Activated CD8-positive, alpha-beta memory T cell treated with anti-CD3 and anti-CD28 coated beads, Interleukin-2, amount 50 U/mL, for 4 hours (primary cell): ENCODE measurements at places on chromosomes 13 and 19.

- DNase-seq: no peak
Observed at GRCh38 chr19:48552406-48553322, 692 bp downstream of the SULT2B1 start.

DNA sequence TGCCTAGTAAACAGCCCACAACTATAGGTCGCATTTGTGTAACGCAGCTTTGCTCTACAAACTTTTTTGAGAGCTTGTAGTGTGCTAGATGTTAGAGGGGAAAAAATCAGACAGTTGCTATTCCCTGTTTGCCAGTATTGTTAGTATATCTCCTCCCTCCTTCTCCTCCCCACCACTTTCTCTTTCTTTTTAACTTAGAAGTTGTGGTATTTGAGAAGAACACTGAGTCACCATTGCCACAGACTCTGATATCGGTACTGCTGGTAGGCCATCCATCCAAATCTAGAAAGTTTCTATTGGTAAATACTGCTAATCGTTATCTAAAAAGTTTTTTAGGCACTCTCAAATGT is 666 bp downstream of the POMP start:
- DNase-seq: no peak

- no peak for DNase-seq
Observed at GRCh38 chr13:98575009-98575903, 1.7 kb downstream of the STK24 start.

DNA sequence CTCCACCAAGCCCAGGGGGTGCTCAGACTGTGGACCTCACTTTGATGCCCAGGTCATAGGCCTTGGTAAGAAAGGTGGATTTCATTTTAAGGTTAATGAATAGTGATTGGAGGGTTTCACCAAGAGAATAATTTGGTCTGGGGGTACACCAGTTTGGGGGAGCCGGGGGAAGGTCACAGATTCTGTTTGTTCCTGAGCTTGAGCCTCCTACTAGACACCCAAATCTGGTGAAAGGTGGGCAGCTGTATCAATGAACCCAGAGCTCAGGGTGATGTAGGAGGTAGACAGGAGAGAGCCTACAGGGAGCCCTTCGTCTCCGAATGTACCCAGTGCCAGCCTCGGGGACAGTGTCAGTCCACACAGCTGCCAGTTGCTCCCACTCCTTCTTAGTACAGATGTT is 63.7 kb upstream of the ATP12A start:
- no peak for DNase-seq

DNA sequence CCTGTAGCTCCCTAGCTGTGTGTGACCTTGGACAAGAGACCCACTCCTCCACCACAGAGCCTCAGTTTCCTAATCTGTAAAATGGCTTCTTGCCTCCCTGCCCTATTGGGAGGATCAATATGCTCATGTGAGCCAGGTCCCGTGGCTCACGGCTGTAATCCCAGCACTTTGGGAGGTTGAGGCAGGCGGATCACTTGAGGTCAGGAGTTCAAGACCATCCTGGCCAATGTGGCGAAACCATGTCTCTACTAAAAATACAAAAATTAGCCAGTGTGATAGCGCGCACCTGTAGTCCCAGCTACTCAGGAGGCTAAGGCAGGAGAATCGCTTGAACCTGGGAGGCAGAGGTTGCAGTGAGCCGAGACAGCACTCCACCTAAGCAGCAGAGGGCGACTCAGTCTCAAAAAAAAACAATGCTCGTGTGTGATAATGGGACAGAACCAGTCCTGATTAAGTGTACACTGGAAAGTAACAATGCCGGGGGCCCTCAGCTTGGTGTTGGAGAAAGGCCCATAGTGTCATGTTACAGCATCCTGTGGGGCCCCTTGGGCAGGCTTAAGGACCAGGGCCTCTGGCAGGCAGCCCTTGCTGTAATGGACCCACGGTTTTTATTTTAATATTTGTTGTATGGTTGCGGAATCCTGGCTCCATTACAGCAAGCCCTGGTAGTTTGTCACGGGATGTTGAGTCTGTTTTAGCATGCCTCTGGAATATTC is 6.8 kb downstream of the RPS11 start:
- no peak for DNase-seq

DNA sequence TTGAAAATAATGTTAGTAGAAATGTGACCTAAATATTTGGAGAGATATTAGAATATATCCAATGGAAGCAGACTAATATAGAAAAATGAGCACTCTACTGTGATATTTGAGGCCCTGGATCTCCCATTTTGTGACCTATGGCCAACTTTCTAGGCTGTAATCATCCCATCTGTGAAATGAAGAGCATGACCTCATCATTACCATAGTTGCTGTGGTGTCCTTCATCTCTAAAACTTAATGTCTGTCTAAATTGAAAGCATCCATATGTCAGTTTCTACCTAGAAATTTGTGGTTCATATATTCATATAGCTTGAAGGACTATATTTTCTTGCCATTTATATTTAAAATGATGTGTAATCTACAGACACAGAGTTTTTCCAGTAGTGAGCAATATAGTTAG is 41.6 kb downstream of the PAN3 start:
- no peak for DNase-seq

GRCh38 chr13:86109107-86109506 is 309.9 kb upstream of the SLITRK6 start:
- no peak for DNase-seq

DNA sequence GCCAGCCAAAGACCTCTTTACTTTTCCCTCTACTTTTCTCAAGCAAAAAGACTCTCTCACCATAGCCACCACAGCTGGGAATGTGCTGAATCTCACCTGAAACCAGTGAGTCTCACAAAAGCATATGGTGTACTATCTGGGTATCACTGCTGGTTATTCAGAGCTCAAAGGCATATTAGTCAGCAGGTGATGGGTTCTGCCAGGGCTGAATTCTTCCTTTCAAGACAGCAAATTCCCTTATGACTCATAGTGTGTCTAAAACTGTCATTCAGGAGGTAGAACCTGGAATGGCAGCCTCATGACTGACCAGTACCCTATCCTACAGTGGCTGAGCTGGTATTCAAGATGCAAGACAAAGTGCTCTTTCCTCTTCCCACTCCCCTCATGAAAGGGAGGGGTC is 2859.1 kb downstream of the PCDH9 start:
- DNase-seq: no peak

DNA sequence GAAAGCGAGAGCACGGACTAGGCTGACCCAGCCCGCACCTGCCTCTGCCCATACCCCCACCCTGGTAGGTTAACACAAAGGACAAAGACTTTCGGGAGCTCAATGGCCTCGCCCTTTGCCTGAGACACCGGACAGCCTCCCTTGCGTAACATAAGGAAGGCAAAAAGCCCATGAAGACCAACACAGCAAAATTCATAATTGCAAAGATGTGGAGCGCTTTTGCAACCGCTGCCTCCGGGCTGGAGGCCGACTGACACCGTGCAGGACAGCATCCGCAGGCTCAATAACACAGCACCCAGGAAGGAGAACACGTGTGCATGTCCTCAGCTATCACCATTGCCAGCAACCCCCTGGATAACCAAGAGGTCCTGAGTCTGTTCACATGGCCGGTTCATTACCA is 15.4 kb downstream of the LILRA1 start:
- DNase-seq: no peak

DNA sequence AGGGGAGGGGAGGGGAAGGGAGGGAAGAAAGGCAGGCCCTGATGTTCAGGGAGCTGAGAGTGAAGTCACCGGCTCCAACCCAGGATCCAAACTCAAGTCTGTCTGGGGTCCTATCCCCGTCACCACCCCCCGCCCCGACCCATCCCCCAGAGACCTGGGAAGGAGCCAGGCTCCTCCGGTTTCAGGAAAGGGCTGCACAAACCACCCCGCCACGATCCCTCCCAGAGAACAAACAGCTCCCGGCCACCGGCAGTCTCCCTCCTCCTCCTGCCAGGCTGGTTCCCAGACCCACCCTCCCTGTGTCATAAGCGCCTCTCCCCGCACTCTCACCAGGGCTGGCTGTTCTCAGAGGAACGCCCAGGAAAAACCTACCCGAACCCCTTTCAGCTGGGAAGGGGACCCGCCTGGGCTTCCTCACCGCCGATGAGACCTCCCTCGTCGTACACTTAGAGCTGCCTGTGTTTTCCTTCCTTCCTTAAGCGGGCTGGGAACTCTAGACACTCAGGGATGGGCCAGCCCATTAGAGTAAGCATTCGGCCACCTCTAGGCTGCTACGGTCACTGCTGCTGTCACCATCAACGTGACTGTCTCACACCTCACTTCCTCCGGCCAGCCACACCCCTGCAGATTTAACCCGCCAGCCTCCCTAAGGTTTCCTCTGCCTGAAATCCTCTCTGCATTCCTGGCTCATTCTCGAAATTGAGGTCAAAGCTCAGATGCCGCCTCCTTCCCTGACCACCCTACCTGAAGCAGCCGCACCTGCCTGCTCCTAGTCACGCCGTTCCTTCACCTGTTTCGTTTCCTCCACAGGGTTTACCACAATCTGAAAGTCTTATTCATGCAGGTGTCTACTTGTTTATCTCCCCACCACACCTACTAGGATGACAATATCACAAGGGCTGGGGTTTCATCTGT is 6.3 kb upstream of the RDH13 start:
- DNase-seq: no peak

DNA sequence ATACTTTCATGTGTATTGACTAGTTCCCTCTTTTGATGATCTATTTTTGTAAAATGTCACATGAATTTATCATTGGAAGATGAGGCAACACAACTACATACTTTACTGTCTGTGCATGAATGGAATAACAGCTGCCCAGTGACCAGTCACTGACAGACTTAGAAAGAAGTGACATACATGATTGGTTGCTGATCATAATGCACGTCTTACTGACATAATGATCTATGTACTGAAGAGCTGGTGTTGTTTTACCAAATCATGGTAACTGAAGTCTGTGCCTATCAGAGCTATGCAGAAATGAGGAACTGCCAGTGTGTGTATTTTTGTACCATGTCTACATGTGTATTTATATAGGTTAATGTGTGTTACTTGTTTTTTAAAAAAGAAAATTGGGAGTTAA is 26.5 kb downstream of the GPR18 start:
- DNase-seq: no peak

GRCh38 chr13:49528161-49528560 is 32.4 kb downstream of the PHF11 start:
- DNase-seq: no peak

- DNase-seq: no peak
Observed at GRCh38 chr13:103883698-103884097, 817.5 kb upstream of the SLC10A2 start.

DNA sequence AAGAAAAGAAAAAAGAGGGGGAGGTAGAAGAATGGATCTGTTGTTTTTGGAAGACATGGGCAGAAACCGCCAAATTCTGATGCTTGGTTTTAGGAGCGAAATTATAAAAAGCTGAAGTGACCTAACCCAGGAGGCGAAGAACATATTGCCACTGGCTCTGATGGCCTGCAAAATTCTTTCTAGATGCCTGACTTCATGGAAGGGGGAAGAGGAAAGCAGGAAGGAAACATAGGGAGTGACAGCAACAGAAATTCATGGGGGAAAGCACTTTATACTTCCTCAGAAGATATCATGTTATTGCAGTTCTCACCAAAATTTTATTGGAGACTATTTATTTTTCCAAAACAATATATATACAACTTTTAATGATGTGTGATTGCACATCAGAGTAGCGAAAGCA is 213.5 kb downstream of the DLEU7 start:
- DNase-seq: no peak

GRCh38 chr19:30936276-30936675 is 413.0 kb downstream of the TSHZ3 start:
- DNase-seq: no peak

DNA sequence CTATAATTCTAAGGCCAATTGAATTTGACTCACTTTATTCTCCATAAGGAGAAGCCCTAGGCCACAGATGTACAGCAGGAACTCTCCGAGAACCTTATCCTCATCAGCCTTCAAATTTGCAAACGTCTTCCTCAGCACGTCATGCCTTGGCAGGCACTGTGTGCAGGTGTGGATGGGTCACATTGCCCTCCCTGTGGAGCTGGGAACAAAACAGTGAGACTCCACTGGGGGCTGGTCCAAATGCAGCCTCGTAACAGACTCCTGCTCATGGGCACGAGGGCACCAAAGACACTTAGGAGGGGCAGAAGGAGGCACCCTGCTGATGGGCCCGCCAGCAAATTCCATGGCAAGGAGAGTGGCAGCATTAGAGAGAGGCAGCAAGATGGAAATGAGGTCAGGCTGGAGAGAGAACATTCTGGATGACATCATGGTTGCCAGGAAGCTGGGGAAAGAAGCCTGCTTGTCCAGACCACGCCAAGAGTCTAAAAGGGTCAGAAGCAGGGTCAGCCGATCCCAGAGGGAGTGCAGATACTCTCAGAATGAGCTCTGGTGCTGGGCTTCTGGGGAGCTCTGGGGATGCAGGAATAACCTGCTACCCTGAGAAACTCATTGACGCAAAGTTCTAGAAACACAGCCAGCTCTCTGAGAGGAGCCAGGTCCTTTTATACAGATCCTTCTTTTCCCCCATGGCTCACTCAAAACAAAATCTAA is 242.2 kb downstream of the B3GLCT start:
- no peak for DNase-seq

GRCh38 chr13:112392719-112393118 is 16.6 kb downstream of the SPACA7 start:
- no peak for DNase-seq

GRCh38 chr19:38736036-38736412 is 8.2 kb downstream of the CAPN12 start:
- peak; percentile 72 for DNase-seq

DNA sequence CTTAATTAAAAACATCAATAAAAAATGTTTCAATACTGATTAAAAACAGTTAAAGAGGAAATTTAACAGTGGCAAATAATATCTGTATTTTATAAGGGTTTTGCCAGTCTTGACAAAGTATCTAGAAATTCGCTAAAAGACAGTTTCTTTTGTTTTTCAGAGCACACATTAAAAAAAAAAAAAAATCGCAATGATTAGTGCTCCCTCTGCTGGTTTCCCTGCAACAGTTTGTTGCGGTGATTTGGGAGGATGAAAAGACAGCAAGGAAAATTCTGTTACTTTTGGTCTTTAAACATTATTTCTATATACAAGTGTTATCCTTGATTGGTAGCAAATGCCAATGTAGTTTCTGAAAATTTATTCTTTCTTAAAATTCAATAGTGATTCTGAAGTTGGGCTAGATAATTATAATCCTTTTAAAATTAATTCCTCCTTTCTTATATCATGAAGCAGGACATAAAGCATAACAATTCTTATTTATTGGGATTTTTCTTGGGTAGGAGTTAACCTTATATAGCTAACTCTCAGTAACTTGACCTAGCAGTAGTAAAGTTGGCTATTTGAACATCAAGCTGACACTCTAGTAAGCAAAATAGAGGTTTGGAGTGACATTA is 23.1 kb upstream of the SPRY2 start:
- no peak for DNase-seq

GRCh38 chr19:29145756-29146155 is 67.2 kb downstream of the UQCRFS1 start:
- DNase-seq: no peak

GRCh38 chr19:44367024-44367423 is 10.5 kb upstream of the ZNF112 start:
- DNase-seq: no peak

- peak; percentile 49 for DNase-seq
Observed at GRCh38 chr19:47280183-47280797, 5.6 kb downstream of the INAFM1 start.

DNA sequence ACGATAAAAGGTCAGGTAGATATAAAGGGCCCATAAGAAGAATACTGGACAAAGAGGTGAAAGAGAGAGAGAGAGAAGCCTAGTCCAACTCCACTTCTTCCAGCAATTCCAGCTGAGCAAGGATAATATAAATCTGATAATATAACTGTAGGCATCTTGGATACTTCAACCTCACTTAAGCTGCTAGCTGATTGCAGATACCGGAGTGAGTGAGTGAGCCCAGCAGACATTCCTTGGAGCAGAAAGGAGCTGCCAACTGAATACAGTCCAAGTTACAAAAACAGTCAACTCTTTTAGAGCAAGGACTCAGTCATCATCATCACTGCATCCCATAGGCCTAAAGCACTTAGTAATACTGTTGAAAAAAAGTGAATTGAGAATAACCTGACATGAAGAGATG is 387.6 kb downstream of the SLITRK6 start:
- DNase-seq: no peak
